Stimulated activated CD8-positive, alpha-beta memory T cell treated with anti-CD3 and anti-CD28 coated beads, Interleukin-15, amount 100 ng/mL, for 24 hours (primary cell): ENCODE measurements at places on chromosomes 12 and 14.

GRCh38 chr12:48828293-48828692 is 10.0 kb downstream of the CACNB3 start:
- no peak for DNase-seq

DNA sequence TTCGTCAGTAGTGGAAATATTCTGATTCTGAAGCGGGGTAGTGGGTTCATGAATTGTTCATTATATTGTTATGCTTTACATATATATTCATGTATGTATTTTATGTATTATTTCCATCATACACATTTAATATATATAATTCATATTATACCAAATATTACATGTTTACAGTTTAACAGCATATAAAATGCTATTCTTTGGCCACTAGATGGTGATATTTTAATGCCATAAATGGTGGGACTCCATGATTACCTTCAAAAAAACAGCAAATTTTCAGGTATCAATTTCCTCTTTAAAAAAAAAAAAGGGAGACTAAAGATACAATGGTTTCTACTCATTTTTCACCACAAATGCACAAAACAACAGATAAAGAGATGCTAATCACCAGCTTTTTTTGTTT is 41.0 kb downstream of the BDKRB1 start:
- no peak for DNase-seq

GRCh38 chr12:126480451-126480850 is 1415.2 kb downstream of the AACS start:
- DNase-seq = no peak

- no peak for DNase-seq
These were observed 108.6 kb upstream of the TTC7B start for GRCh38 chr14:90924621-90925340.

GRCh38 chr14:72941286-72941985 is 15.2 kb downstream of the DCAF4 start:
- no peak for DNase-seq

GRCh38 chr12:92676710-92677109 is 26.1 kb upstream of the PLEKHG7 start:
- DNase-seq = no peak

DNA sequence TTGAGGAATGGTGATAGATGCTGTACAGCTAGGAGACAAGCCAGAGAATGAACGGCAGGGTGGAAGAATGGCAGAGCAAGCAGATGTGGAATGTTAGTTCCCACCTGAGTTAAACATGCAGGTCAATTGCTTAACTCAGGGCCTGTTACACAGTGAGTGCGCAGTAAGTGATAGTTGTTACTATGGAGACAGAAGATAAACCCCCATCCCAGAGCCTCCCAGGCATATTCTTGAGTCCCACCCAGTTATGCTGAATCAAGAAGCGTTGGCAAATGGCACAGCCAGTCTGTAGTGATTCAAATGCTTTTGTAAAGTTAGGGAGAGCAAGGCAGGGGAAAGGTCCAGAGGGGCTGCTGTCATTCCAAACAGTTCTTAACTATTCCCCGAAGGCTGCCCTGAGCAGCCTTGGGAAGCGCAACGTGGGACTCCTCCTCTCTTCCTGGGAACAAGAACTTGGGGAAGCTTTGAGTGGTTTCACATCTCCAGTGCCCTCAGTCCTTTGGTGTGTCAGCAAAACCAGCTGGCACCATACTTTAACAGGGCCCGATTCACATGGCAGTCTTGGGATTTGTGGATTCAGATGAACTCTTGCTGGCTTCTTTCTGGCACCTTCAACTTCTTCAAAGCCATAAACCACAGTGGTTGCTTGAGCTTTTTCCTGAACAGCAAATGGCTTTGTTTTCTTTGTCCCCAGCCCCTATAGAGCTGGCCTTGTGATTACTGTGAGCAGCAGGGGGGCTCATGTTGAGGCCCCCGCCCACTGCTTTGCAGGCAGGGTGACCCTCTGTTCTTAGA is 66.4 kb downstream of the PPM1A start:
- no peak for DNase-seq

GRCh38 chr12:47940773-47941474 is 22.5 kb upstream of the TMEM106C start:
- no peak for DNase-seq

DNA sequence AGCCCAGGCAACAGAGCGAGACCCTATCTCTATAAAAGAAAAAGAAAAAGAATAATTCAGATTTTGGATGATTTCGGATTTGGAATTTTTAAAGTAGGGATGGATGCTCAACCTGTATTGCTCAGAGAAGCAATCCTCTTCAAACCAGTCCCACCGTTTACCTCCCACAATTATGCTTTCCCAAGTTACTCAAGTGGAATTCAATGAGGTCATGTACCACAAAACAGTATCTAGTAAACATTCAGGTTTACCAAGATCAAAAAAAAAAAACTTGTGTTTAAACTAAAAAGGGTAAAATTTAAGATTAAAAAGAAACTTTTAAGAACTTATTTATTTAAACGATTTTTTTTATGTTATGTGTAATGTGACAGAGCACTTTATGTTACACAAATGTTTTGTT is 2.5 kb downstream of the KDM5A start:
- no peak for DNase-seq

DNA sequence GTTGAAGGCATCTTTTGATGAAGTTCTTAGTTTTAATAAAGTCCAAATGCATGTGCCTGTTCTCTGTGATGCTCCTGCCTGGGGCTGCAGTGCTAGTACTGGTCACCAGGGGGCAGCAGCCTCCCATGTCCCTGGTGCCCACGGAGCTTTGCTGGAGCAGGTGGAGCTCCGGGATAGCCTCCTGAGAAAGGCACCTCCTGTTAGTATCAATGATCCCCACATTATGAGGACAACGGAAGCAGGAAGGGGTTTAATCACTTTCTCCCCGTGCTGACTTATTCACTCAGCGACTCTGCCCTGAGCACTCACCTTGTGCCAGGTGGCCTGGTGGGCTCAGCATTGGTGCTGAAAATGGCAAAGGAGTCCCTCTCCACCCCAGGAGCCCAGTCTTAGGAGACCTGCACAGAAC is 123.0 kb upstream of the PZP start:
- DNase-seq = peak; percentile 63

DNA sequence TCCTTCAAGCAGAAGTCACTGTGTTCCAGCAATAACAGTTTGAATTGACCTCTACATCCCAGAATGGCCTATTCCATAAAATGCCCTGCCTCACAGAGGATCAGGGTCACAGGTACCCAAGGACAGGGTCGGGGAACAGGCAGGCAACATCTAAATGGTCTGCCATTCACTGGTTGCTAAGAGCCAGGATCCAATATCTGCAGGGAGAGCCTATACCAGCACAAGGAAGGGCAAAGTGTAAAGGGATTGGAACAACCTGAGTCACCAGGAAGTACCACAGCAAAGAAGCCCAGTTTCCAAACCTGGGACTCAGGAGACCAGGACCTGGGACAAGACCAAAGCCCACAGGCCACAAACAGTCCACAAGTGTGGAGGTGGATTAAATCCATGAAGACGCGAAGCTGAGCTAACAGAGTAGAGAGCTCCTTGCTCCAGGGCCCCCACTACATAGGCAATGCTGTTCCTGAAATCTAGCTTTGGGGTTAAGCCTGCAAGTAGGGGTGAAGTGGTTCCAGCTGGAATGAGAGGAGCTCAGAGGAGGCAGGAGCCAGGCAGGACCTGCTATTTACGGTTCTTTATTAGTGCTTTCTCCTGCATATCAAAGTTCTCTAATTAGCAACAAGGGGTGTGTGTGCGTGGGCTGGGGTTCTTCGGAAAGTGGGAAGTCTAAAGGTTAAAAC is 274.3 kb downstream of the BCL11B start:
- no peak for DNase-seq

DNA sequence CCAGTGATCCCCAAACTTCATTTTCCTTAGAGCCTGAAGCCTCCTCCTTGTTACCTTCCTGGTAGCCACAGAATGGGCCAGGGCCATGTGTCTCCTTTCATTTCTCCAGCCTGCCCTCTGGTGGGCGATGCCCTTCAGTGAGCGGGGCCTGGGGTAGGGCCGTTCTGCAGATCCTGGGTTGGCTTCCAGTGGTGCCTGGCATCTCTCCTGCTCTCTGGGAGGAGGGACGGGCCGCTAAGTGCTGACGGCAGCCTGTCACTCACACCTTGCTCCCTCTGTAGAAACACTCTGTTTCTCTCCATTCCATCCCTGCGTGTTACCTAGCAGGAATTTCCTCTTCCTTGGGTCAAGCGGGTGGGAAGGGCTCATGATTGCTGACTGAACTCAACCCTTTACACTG is 232.1 kb downstream of the CACNA1C start:
- DNase-seq = no peak

- no peak for DNase-seq
These were observed 5.7 kb downstream of the RASAL1 start for GRCh38 chr12:113129664-113130456.

DNA sequence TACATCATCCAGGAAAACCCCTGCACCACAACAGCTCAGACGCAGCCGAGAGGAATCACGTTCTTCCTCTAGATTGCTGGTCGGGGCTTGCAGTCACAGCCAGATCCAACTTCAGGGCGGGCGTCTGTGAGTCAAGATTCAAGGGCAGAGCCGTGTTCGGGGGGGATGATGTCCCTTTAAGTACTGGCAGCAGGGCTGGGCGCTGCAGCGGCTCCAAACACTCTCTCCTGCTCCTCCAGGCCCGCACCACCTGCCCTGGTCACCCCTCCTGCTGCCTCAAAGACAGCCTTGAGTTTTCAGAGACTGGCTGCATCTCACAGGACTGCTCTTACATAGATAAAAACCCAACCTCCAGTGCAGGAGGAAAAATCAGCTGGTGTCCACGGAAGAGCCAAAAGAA is 68.3 kb downstream of the KDM2B start:
- no peak for DNase-seq

DNA sequence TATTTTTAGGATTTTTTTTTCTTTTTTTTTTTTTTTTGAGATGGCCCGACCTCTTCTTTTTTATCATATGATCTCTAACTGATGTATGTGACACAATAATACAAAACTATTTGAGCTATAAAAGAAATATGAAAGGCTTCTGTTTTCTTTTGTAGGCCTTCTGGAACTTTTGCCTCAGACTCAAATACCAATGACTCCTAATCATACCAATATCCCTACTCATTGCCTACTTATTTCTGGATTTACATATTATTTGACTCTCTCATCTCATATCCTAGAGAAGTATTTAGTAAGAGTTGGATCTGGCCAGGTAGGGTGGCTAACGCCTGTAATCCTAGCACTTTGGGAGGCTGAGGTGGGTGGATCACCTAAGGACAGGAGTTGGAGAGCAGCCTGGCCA is 12.7 kb upstream of the WDR89 start:
- no peak for DNase-seq

DNA sequence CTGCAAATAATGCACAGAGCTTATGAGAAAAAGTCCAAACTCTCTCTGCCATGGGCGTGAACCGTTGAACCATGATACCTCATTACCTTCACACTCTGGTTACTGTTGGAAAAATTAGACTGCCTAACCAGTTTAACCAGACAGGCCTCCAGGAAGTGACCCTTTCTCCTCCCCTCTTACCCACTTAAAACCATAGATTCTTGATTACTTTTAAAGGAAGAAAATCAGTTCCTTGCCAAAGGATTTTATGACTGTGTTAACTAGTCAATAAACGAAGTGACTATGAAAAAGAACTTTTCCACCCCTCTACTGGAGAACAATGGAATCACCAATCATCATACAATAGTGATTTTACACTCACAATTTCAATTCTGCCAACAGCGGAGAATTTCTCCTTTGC is 254.0 kb upstream of the ATP2B1 start:
- DNase-seq = no peak

DNA sequence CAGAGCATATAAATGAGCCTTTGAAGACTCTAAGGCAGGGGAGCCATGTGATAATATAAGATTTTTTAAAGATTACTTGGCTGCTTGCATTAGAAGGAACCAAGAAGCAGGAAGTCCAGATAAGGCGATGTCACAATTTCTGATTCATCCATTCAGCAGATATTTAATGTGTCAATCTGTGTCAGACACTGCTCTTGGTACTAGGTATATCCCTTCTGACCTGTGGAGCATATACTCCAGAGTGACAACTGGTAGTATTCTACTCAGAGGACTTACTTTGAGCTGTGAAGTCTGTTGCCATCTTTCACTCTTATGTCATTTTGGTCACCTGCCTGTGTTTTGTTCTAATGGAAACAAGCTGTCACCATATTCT is 10.7 kb downstream of the EID3 start:
- DNase-seq = no peak

- no peak for DNase-seq
These were observed 404.9 kb downstream of the FLRT2 start for GRCh38 chr14:85934886-85935254.

GRCh38 chr12:91289906-91290305 is 107.3 kb upstream of the DCN start:
- DNase-seq = no peak

- no peak for DNase-seq
These were observed 4.8 kb upstream of the NGDN start for GRCh38 chr14:23464700-23465099.

DNA sequence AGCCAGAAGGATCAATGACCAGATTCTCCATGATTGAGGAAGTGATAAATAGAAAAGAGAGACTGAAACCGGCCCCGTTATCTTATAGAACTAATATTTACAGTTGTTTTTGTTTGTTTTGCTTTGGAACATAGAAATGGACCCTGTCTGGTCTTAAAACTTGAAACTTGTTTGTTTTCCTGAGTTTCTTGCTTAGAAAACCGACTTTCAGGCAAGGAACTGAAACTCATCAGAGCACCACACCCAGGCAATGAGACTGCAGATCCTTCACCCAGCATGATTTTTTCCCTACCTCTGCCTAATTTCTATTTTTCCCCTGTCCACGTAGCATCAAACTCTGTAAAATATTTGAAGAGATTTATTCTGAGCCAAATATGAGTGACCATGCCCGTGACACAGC is 10.6 kb upstream of the CLEC12A start:
- no peak for DNase-seq

DNA sequence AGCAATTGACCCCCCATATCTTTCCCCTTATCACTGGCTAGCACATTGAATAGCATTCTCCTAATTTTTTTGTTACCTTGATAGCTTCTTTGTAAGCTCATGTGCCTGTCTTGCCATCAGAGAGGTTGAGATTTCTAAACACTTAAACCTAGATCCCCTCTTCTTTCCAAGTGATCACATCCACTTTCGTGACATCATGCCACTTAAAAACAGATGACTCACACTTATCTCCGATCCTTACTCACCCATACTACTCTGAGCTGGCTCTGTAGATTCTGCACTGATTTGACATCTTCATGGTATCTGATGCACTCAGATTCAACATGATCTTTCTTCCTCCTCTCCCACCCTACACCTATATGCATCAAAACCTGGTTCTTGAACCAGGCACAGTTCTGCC is 10.5 kb downstream of the GPR137C start:
- DNase-seq = no peak

GRCh38 chr14:72643317-72643801 is 250.5 kb downstream of the DPF3 start:
- DNase-seq = no peak

DNA sequence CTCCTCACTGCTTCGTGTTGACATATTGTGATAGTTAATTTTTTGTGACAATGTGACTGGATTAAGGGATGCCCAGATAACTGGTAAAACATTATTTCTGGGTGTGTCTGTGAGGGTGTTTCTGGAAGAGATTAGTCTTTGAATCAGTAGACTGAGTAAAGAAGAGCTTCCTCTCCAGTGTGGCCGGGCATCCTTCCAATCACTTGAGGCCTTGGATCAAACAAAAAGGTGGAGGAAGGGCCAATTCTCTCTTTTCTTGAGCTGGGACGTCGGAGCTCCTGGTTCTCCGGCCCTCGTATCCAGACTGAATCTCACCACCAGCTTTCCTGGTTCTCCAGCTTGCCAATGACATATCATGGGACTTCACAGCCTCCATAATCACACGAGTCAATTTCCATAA is 240.4 kb downstream of the CHST11 start:
- no peak for DNase-seq

- no peak for DNase-seq
These were observed 182.3 kb downstream of the PELI2 start for GRCh38 chr14:56300495-56300894.
